ENCODE measurements at places on chromosomes 1 and 21.

DNA sequence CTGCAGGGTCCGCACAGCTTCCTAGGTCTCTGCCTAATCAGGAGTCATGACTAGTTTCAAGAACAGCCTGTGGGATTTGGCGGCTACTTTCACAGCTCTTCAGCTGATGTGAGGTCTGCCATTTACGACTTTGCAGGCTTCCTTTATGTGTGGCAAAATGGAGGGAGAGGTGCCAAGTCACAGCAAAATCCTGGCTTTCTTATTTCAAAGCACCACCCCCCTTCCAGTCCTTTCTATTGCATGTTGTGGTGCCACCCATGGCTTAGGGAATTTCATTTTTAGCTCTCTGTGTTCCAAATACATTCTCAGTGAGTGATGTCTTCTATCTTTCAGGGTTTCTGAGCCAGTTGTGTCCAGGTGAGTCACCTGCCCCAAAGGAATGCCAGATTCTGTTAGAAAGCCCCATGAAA, 75.1 kb upstream of the WLS start:
- no peak for DNase-seq

GRCh38 chr1:12657060-12657884, 13.4 kb downstream of the AADACL4 start:
- no peak for DNase-seq

DNA sequence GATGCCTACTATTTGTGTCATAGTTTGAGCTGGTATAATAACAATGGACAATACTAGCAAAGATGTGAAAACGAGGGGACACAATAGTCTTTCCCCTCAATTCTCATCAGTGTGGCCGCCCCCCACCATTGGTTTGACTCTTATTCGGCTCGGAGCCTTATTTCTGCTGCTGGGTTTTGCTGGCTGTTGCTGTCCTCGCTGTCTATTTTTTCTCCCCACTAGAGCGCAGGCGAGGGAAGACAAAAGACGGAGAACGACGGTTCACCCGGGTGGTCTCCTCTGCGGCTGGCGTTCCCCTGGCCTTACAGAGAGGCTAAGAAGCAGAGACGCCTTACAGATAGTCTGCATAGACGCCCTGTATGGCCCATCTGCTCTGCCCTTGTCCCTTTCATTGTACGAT, 19.4 kb downstream of the CLIC6 start:
- DNase-seq = peak; percentile 27

DNA sequence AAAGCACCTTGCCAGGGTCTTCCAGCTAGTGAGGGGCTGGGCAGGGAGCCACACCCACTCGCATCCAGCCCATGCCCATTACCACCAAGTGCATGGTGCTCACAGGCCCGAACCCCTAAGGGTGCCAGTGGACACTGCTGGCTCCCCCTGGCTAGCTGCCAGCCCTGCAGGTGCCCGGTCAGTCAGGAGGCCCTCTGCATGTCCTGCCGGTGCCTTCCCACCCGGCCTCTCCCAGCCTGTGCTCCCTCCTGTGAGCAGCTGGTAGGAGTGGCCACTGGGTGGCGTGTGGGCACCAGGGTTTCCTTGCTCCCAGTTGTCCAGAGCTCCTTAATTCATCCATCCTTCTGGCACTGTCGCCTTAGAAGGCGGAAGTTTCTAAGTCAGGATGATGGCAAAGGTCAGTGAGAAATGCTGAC, 33.4 kb downstream of the QSOX1 start:
- peak; percentile 82 for DNase-seq

DNA sequence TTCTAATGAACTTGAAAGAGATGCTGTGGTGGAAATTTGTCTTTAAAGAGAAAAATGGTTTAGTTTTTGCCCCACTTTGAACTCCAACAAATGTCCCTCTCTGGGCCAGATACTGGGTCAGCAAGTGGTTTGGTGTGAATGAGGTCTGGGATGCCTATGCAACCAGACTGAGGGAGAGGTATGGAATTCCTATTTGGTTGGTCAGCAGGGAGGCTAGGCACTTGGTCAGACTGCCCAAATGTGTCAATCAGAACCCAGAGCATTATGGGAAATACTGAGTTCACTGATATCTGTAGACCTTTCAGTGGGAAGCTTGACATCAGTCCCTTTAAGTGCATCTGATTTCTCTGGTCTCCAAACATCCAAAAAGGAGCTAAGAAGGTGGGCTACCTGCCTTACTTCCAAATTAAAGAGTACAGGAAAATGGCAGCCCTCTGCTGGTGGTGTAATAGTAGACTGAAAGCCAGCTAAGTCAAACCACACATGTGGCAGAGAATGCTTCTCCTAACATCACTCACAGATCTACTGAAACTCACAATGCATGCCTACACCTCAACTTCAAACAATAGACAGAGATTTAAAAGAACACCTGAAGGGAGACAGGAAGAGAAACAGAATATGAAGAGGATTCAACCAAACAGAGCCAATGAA, 510.1 kb downstream of the PLA2G4A start:
- no peak for DNase-seq

- no peak for DNase-seq
Measured at GRCh38 chr1:243435836-243436235, 180.0 kb downstream of the SDCCAG8 start.

GRCh38 chr1:225815526-225816178, 5.7 kb downstream of the EPHX1 start:
- no peak for DNase-seq

GRCh38 chr21:40351006-40351405, 483.8 kb downstream of the PCP4 start:
- DNase-seq = no peak

DNA sequence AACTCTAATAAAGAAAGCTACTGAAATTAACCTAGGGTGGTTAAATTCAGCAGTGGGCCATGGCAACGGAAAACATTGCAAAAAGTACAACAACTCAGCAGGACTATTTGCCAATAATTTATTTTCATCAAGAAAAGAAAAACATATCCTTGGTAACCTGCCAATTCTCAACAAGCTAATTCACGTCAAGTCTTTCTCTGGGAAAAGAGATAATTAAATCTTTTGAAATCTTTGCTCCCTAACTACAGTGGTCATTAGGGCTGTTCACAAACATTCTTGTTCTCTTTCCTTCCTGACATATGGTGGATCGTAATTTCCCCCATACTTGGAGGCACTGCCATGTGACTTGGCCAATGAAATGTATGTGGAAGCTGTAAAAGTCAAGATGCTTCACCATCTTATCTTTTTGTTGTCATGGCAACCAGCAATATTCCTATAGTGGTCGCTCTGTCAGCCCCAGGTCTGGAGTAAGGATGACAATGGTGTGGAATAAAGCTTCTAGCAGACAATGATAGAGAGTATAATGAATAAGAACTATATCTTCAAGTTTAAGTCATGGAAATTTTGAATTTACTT, 29.6 kb upstream of the ZNF326 start:
- no peak for DNase-seq

DNA sequence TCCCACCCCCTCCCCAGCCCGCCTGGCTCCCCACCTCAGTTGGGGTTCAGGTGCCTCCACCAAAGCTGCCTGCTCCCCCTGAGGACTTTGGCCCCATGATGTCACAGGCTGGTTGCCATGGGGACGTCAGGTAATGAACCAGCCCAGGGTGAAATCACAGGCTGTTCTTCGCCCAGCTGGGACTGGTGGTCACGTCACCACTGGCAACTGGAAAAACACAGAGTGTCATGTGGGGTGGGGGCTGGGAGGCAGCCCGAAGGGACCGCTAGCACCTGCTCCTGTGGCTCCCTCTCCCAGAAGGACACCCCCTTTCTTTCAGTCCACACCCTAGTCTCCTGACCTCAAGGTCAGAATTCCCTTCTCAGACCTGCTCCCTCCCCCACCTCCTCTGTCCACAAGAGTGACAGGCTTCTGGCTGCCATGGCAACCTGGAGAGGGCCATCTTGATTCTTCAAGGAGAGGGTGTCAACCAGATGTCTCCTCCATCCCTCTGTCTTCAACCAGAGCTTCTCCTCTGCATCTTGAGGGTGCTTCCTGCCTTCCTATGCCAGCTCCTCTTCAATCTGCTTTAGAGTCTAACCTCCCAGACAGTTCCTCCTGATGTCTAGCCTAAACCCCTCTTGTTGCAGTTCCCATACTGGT, 6.2 kb downstream of the FAM131C start:
- no peak for DNase-seq

GRCh38 chr1:217332431-217333065, 298.3 kb downstream of the GPATCH2 start:
- no peak for DNase-seq

GRCh38 chr1:91769742-91770141, 116.2 kb downstream of the TGFBR3 start:
- no peak for DNase-seq

GRCh38 chr1:185281245-185281644, 35.8 kb downstream of the IVNS1ABP start:
- no peak for DNase-seq

DNA sequence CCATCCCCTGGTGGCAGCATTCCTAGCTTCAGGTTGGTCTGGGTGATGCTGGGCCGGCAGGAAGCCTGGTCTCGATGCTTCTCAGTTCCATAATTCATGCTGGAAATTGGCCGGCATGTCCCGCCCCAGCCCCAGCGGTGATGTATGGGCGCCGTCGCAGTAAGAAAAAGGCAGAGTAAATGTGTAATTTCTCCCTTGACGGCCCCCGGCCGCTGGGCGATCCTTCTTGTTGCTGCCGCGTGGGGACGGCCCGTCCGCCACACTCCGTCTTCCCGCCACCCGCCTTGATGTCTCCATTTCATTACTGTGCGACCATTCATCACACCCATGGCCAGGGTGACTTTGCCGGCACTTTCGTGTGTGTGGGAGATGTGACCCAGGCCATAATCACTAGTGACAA, 8.5 kb downstream of the DMAP1 start:
- DNase-seq = no peak

DNA sequence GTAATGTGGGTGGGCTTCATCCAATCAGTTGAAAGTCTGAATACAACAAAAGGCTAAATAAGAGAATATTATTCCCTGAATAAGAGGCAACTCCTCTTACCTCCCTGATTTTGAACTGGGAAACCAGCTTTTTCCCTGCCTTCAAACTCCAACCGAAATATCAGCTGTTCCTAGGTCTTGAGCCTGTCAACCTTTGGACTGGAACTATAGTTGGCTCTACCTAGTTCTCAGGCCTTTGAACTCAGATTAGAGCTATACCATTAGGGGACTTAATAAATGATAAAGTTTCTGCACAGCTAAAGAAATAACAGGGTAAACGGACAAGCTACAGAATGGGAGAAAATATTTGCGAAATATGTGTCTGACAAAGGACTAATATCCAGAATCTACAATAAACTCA, 43.8 kb upstream of the BEND5 start:
- no peak for DNase-seq

DNA sequence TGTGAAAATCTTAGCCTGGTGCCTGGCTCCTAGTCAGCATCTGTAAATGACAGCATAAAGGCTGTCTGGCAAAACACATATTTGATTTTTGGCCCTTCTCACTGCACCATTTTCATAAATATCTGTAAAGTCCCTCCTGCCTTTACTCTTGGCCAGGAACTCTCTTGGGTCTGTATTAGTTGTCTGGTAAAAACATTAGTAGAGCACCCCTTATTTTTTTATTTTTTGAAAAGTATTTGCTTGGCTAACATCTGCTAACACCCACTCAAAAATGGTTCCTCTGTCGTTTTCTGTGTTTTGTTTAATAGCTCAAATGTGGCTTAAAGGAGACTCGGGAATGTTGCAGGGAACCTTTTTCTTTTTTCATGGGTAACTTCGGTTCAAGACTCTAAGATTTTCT, 293.4 kb downstream of the HMCN1 start:
- no peak for DNase-seq

GRCh38 chr1:185207170-185207569, 50.2 kb downstream of the SWT1 start:
- no peak for DNase-seq

GRCh38 chr1:248592655-248593054, 4.8 kb downstream of the OR2T10 start:
- DNase-seq = no peak

GRCh38 chr1:155269381-155269780, 3.9 kb downstream of the CLK2 start:
- DNase-seq = no peak

DNA sequence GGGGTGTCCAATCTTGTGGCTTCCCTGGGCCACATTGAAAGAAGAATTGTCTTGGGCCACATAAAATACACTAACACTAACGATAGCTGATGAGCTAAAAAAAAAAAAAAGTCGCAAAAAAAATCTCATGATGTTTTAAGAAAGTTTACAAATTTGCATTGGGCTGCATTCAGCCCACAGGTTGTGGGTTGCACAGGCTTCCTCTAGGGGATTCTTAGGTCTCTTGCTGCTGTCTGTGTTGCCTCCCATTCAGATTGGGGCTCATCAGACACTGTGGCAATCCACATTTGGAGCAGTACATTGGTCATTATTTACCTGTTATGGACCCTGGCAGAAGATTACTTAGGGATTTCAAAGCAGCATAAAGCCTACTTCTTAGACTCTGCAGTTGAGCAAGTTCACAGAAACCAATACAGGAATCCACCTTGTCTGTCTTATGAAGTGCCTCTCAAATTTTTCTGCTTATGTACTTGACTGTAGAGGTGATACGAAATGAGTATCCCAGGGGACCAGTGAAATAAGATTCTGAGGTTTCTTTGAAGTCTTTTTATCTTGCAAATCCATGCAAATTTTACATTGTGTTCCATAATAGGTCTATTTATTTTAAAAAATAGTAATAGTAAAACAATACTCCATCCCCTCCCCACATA, 205.5 kb downstream of the RPS6KC1 start:
- no peak for DNase-seq

- DNase-seq = no peak
Measured at GRCh38 chr21:40678681-40679284, 168.2 kb downstream of the DSCAM start.

DNA sequence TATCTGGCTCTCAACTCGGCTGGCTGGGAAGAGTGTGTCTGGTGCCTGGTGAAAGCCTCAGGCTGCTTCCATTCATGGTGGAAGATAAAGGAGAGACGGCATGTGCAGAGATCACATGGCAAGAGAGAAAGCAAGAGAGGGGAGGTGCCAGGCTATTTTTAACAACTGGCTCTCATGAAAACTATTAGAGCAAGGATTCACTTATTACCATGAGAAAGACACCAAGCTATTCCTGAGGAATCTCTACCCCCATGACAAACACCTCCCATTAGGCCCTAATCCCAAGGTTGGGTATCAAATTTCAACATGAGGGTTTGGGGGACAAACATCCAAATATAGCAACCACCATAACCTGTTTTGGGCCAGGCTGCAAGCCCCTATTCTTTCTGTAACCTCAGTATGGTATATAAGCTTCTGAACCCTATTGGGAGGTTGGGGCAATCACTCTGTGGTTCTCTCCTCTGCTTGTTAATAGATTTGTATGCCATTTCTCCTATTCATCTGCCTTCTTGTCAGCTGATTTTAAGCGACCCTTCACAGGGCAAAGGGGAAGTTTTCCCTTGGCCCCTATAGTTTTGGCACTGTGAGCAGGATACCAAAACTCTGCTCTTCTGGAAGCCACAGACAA, 179.0 kb upstream of the TNR start:
- no peak for DNase-seq
